ENCODE measurements at places on chromosomes 1 and 21.

DNA sequence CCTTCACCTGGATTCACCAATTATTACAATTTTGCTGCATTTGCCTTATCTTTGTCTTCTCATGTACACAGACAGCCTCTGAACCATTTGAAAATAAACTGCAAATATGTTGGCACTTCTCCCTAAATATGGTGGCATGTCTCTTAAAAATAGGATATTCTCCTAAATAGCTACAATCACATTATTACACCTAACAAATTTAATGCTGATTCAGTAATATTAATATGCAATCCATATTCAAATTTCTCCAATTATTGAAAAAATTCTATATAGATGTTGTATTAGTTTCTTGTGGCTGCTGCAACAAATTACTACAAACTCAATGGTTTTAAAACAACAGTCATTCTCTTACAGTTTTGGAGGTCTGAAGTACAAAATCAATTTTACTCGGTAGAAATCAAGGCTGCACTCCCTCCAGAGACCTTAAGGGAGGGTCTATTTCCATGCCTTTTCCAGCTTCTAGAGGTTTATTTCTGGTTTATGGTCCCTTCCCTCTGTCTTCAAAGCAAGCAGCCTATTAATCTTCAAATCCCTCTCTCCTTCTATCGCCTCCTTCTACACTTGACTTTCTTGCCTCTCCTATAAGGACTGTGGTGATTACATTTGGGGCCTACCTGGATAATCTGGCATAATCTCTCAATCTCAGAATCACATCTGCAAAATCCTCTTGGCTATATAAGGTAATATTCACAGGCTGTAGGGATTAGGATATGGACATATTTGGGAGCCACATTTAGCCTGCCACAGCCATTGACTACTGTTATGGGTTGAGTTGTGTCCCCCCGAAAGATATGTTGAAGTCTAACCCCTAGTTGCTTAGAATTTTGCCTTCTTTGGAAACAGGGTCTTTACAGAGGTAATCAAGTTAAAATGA lies 52.5 kb upstream of the BOLA1 start:
- DNase-seq = no peak

DNA sequence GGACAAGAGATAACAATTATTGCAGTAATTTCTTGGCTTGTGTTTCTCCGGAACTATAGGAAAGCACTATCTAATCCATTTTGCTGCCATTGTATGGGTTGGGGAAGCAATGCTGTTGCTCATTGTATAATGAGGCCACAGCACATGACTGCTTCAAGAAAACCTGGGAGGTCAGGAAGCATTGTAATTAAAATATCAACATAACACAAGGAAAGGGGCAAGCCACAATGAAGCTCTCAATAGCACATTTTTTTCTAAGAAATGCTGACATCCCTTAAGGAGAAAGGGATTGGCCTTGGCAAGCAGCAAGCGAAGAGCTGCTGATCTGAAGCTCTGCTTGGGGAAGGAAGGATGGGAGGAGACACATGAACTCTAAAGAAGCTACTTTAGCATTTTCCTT lies 44.0 kb downstream of the PLPP3 start:
- DNase-seq = no peak

DNA sequence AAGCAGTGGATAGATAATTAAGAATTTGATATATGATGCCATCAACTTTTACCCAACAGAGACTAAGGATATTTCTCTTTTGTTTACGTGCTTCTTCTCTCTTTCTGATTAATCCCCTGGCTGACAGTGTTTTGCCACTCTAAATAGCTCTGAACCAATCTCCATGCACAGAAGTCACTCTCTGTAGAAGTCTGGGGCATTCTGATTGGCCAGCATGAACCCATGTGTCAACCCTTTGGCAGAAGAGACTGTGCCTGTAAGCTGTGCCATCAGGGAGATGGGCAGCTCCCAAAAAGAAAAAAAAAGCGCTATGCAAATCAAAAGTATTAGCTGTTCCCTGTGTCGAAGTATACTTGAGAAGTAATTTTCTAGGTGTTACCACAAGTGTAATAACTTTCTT lies 34.1 kb upstream of the NRIP1 start:
- no peak for DNase-seq

DNA sequence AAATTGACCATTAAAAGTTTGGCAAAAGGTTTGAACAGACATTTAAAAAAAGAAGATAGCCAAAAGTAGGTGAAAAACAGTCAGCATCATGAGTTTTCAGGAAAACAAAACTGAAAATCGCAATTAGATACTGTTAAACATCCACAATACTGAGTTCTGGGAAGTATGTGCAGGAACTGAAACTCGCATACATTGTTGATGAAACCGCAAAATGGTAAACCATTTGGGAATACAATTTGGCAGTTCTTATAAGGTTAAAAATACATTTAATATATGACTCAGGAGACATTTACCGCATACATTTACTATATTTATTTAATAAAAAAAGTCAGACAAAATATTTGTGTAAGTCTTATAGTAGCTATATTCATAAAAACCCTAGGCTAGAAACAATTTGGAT lies 393.2 kb downstream of the COL11A1 start:
- DNase-seq = no peak

- no peak for DNase-seq
These were observed 46.5 kb upstream of the PODN start for GRCh38 chr1:53015508-53015860.

- no peak for DNase-seq
These were observed 262.8 kb upstream of the USP24 start for GRCh38 chr1:55477953-55478352.
